ENCODE measurements at places on chromosomes 3 and 15. TPM values are rescaled to one million over a fixed set of nuclear protein-coding genes. Genes with fewer than 3 reads are reported as not detected.

DNA sequence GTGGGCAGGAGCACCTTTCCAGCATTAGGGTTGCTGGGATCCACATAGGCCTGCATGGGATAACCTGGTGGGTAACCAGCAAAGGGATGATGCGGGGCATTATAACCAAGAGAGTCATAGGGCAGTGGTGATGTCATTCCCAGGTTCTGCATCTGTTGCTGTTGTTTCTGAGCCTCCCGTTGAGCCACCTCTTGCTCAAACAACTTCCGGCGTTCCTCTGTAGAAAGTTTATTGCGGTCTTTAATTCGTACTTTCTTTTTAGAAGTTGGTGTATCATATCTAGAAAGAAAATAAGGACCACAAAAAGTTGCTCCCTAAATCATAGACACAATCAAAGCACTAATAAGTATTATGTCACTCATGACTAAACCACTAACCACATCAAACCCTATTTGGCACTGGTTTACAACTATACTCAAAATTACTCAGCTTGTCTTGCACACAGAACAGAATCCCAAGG, 77.8 kb downstream of the NBEAL2 start:
- H3K27me3 ChIP-seq = no peaks in the 10 kb centered on the region
- DNase-seq = peak; percentile 58
- H3K4me1 ChIP-seq = peaks cover 42% of the 10 kb centered on the region

The SI gene
- total RNA-seq = not detected

The GOLGA8J gene
- total RNA-seq = 0.65 TPM

GRCh38 chr3:71312461-71312860, 271.1 kb downstream of the FOXP1 start:
- no peaks in the 10 kb centered on the region for H3K27me3 ChIP-seq
- peaks cover 34% of the 10 kb centered on the region for H3K4me1 ChIP-seq
- H3K4me3 ChIP-seq = no peak overlapping the region
- no peak overlapping the region for H3K27ac ChIP-seq
- DNase-seq = no peak

DNA sequence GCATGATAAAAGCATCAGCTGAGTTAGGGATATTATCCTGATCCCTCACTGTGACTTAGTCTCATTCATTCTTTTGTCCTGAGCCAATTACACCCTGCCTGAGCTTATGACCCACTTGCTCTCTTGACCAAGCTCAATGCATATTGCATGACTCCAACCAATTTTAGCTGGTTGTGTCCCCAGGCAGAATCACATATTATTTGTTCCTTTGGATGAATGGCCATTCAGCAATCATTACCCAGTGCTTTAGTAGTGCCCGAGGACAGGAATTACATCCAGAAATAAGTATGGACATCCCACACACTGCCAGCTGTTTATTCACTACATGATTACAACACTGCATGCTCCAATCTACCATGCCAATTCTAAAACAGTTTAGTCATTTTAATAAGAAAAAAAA, 322.5 kb downstream of the ZBBX start:
- DNase-seq = no peak
- H3K36me3 ChIP-seq = no peaks in the 10 kb centered on the region
- no peak overlapping the region for H3K4me3 ChIP-seq
- H3K27me3 ChIP-seq = no peaks in the 10 kb centered on the region
- no peaks in the 10 kb centered on the region for H3K4me1 ChIP-seq
- H3K27ac ChIP-seq = no peak overlapping the region

DNA sequence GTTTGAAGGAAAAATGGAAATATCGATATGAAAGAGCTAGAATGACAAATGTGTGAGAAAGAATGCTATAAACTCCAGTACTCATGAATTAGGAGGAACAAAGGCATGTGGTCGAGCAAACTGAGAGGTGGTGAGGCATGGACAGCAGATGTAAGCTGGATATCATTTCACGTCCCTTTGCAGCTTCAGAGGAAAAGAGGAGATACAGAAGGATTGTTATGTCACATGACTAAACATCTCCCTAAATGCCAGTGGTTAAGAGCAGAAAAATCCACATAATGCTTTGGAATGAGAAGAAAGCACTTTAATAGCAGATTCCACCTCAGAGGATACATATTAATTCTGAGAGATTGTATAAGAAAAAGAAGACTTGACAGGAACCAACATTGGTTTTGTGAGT, 248.7 kb downstream of the ZIC4 start:
- H3K4me1 ChIP-seq = no peaks in the 10 kb centered on the region
- no peak overlapping the region for H3K27ac ChIP-seq
- no peaks in the 10 kb centered on the region for H3K27me3 ChIP-seq
- DNase-seq = no peak
- no peaks in the 10 kb centered on the region for H3K36me3 ChIP-seq
- H3K4me3 ChIP-seq = no peak overlapping the region

- H3K4me3 ChIP-seq = no peak overlapping the region
- H3K4me1 ChIP-seq = peaks cover 29% of the 10 kb centered on the region
- no peak overlapping the region for H3K27ac ChIP-seq
Observed at GRCh38 chr3:138578961-138579574, 15.0 kb downstream of the CEP70 start.

The P2RY1 gene
- total RNA-seq = 0.19 TPM

The PLCL2 gene
- 50.9 TPM for total RNA-seq

The PPP1R14D gene
- not detected for total RNA-seq

The SV2B gene
- 0.02 TPM for total RNA-seq

The MB21D2 gene
- 6.6 TPM for total RNA-seq

DNA sequence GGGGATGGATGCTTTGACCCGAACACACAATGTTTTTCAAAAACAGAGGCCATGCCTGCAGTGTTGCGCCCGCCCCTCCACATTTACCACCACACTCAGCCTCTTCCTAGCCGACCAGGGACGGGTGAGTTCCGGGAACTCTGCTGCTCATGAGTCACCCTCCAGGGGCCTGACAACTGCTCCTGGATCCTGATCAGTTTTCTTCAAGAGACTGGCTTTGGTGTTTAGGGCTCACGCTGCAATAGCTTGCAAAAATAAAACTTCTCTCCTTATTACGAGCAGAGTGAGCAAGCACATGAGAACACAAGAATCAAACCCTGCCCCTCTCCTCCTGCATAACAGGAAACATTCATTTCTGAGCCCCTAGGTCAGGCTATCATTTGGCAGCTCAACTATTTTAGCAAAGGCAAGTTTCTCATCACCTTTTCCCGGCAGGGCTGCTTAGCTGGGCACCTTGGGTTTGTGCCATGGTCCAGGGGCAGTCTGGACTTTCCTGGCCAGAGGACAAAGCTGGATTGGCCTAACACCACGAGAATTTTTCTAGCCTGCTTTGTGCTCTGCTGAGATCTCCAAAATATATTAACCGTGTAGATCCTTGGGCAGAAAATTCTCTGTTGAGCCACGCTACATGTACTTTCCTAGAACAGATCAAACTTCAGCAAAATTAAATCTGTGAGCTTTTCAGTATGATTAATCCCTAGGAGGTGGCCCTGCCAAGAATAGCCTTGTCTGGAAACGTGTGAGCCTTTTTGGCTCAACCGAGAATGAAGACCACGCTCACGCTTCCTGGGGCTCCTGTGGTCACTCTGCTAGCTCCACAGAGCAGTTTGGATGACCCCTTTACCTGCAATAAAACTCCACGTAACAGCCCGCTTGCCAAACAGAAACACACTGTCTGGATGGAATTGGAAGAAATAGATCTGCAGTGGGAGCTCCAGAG, 52.7 kb upstream of the SPATA12 start:
- no peaks in the 10 kb centered on the region for H3K36me3 ChIP-seq
- DNase-seq = no peak
- H3K27me3 ChIP-seq = peaks cover 3% of the 10 kb centered on the region
- H3K4me1 ChIP-seq = peaks cover 9% of the 10 kb centered on the region
- H3K27ac ChIP-seq = peak overlapping the region; percentile 76

- no peaks in the 10 kb centered on the region for H3K27me3 ChIP-seq
- peak; percentile 24 for DNase-seq
- peaks cover 28% of the 10 kb centered on the region for H3K4me1 ChIP-seq
- no peak overlapping the region for H3K27ac ChIP-seq
Observed at GRCh38 chr3:120093119-120093910, 932 bp downstream of the GSK3B start.

- H3K36me3 ChIP-seq = peaks cover 2% of the 10 kb centered on the region
- peak overlapping the region; percentile 5 for H3K27ac ChIP-seq
- H3K4me3 ChIP-seq = no peak overlapping the region
- peaks cover 81% of the 10 kb centered on the region for H3K27me3 ChIP-seq
- H3K4me1 ChIP-seq = peaks cover 33% of the 10 kb centered on the region
- DNase-seq = no peak
Observed at GRCh38 chr3:169659096-169659819, 4.3 kb downstream of the MECOM start.

- H3K4me3 ChIP-seq = no peak overlapping the region
- DNase-seq = no peak
- no peaks in the 10 kb centered on the region for H3K36me3 ChIP-seq
- H3K4me1 ChIP-seq = no peaks in the 10 kb centered on the region
Observed at GRCh38 chr15:71462638-71463037, 347.4 kb downstream of the THSD4 start.

DNA sequence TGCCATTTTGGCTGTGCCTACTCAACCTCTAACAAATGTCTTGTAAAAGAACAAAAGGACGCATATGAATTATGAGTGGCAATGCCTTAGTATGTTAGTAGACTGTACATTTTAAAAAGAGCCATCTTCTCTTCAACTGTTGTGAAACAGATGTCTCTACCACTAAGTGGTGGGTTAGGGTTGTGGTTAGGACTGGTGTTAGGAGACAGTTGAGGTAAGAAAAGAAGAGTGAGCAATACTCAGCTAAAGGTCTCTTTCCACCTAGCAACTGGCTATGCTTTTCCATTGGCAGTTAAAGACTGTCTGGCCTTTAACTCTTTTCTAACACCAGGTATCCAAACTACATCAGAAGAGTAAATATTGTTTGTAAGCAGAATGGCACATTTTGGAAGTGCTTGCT, 221.7 kb upstream of the TBC1D5 start:
- no peak overlapping the region for H3K27ac ChIP-seq
- no peak overlapping the region for H3K4me3 ChIP-seq
- H3K4me1 ChIP-seq = peaks cover 7% of the 10 kb centered on the region

- DNase-seq = no peak
- no peak overlapping the region for H3K27ac ChIP-seq
- H3K4me1 ChIP-seq = peaks cover 43% of the 10 kb centered on the region
- H3K27me3 ChIP-seq = peaks cover 13% of the 10 kb centered on the region
Observed at GRCh38 chr3:15345066-15345607, 12.8 kb upstream of the SH3BP5 start.

DNA sequence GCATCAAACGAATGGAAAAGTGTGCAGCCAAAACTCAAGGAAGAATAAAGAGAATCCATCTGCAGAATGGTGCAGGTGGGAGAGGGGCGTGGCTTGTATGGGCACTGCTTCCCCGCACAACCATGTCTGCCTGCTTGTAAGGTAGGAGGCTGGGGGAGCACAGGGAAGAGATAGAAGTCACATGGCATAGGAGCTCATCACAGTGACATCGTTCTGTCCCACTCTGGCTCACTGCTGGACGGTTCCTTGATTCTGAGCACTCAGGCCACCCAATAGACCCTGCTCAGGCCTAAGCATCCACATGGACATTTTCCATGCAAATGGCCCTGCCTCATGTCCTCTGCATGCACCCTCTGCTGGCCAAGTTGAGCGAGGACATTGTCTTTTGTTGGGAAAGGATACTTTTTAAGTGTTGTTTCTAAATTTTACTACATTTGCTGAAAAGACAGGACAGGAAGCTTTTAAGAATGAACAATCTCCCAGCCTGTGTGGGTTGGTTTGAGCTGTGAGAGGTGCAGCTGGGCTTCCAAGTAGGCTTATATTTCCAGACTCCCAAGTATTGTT, 3.1 kb downstream of the MYLK start:
- DNase-seq = no peak
- H3K27me3 ChIP-seq = peaks cover 37% of the 10 kb centered on the region
- no peak overlapping the region for H3K4me3 ChIP-seq
- H3K4me1 ChIP-seq = peaks cover 13% of the 10 kb centered on the region

- DNase-seq = no peak
- H3K4me1 ChIP-seq = no peaks in the 10 kb centered on the region
- no peaks in the 10 kb centered on the region for H3K27me3 ChIP-seq
- no peak overlapping the region for H3K4me3 ChIP-seq
- H3K27ac ChIP-seq = no peak overlapping the region
Observed at GRCh38 chr3:77816366-77816765, 776.5 kb downstream of the ROBO2 start.

GRCh38 chr3:10740954-10741353, 75.1 kb upstream of the SLC6A11 start:
- H3K36me3 ChIP-seq = no peaks in the 10 kb centered on the region
- H3K27ac ChIP-seq = no peak overlapping the region
- H3K27me3 ChIP-seq = peaks cover 16% of the 10 kb centered on the region
- no peak for DNase-seq
- peaks cover 9% of the 10 kb centered on the region for H3K4me1 ChIP-seq

Measured in activated CD4-positive, alpha-beta T cell treated with anti-CD3 and anti-CD28 coated beads, Interleukin-2, amount 10 ng/mL, durations not matched to agents 7 days and 5 days (primary cell).